Naive B cell (primary cell): ENCODE measurements at places on chromosomes 13 and 19.

DNA sequence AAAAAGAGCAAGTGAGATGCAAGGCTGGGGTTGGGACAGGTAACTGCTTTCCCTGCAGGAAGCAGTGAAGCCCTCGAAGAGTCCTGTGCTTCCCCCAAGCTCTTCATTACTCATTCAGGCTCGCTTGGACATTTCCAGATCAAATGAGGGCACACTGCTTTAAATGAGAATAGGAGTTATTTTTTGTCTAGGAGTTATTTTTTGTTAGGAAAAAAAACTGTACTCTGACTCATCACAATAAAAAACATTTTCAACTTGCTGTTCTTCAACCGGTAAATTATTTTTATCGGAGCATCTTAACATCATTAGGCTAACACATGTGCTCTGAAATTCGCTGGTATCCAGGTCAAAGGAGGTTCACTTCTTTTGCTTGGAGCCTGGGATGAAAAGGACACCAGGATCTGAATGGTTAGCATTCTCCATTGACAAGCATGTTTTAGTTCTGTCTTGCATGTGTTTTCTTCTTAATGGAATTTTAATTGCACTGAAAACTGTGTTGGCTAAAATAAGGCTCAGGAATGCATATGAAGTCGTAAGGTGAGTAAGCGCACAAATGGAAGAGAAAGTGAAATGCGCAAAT is 80.7 kb upstream of the STK24 start:
- no peak for DNase-seq

GRCh38 chr19:6476155-6476895 is 5.3 kb downstream of the DENND1C start:
- peak; percentile 40 for DNase-seq

DNA sequence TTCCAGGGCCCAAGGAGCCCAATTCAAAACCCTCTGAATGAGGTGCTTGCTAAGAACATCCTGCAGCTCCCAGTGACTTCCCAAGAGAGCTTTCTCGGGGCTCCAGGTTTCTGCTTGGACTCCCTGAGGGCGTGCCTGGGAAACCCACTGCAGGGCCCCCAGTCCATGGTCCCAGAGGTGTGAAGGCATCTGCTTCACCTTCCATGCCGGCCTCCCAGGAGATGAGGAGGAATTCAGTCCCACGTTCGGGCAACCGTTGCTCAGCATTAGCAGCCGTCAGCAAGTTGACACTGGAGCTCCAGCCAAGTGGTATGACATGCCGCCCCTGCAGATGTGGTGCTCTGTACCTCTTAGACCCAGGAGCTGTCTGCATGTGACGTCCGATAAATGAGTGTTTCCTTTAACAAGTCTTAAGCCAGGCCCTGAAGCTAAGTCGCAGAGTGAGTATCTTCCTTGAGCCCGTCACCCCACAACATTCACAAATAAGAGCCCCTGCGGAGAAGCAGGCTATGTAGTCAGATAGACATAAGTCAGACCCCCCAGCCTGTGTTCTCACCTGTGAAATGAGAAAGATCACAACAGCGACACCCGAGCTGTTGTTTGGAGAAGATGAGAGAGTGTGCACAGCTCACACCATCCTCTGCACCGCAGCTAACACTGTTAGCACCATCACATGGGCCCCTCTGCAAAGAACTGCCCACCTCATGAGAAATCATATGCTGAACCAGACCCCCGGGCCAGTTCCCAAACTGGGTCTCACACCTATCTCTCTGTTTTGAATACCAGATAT is 150.3 kb downstream of the KATNAL1 start:
- DNase-seq: no peak

- no peak for DNase-seq
These were observed 4.6 kb downstream of the CPAMD8 start for GRCh38 chr19:17021793-17022590.

GRCh38 chr13:20553311-20553710 is 13.6 kb upstream of the IFT88 start:
- DNase-seq: no peak

DNA sequence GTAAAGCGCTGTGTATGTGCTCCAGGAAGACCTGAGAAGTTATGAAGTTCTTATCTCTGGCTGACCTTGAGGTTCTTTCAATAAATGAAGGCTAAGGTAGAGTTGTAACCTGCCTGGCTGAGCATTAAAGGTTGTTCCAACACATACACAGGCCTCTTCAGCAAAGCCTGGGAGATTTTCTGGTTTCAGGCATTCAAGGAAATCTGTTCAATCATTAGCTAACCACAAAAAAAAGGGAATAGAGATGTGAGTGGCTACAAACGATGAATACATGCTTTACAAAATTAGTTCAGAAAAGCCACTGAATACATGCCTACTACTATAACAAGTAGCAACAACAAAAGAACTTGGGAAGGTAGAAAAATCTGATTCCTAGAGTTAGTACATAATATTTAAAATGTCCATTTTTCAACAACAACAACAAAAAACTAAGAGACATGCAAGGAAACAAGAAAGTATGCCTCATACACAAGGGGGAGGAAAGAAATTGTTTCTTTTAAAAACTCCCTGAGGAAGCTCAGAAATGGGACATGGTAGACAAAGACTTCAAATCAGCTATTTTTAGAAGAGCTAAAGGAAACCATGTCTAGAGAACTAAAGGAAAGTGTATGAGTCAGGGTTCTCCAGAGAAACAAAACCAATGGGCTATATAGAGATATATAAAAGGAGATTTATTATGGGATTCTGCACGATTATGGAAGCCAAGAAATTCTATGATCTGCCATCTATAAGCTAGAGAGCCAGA is 191.5 kb upstream of the IPO5 start:
- DNase-seq: no peak

DNA sequence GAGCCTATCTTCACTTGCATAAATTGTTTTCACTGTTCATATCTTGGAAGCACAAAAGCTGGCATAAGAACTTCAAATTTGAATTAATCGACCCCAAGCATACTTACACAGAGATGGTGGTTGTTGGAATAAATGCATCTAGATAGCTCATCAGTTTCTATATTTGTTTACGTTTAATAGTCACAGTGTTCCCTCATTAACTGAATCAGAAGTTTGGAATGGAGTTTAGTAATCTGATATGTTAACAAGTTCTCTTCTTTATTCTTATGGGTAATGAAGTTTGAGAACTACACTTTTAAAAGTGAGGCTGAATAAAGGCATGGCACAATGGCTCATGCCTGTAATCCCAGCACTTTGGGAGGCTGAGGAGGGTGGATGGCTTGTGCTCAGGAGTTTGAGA is 886.7 kb upstream of the PCDH20 start:
- no peak for DNase-seq

- DNase-seq: no peak
These were observed 2.6 kb upstream of the TIMM13 start for GRCh38 chr19:2429917-2430535.

DNA sequence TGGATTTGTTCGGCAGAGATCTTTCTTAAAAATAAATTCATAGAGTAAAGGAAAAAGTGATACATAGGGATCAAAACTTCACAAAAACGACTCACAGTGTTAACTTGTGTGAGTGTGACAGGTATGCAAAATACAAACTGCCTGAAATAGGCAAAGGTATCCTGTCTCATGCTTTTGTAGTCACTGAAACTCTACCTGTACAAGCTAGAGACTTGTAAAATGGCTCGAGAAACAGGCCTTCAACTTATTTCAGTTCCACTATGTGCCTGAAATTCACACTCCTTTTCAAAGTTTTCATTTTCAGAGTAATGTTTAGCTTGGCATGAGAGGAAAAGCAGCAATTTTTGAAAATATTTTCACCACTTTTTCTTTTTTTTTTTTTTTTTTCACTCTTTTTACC is 290.4 kb downstream of the DIAPH3 start:
- DNase-seq: no peak

DNA sequence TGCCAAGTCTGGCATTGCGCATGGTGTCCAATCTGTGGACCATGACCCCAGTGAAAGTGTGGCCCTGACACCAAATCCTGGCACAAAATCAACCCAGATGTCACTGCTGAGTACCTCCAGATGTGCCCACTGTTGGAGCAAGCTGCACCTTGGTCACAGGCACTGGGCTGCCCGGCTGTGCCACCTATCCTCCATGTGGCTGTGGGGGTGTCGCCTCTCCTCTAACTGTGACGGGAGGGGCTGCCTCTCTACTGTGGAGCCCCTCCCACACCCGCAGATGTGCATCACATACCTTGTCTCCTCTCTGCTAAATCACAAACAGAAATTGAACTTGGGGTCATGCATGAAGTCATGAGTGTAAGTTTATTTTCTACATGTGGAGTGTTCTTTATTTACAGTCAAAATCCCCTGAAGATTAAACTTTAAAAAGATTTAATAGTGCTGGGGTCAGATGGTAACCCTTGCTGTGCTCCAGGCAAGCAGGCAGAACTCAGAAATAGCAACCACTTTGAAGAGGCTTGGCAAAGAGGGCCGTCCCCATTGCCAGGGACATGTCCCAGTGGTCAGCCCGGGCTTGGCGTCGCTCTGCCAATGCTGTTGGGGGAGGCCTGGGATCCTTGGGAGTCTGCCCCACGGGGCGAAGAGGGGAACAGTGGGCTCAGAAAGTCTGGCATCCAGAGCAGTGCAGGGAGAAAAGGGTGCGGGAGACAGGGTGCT is 46.4 kb upstream of the ZNF536 start:
- DNase-seq: no peak

- DNase-seq: no peak
These were observed 5.4 kb downstream of the CD320 start for GRCh38 chr19:8302734-8303133.

DNA sequence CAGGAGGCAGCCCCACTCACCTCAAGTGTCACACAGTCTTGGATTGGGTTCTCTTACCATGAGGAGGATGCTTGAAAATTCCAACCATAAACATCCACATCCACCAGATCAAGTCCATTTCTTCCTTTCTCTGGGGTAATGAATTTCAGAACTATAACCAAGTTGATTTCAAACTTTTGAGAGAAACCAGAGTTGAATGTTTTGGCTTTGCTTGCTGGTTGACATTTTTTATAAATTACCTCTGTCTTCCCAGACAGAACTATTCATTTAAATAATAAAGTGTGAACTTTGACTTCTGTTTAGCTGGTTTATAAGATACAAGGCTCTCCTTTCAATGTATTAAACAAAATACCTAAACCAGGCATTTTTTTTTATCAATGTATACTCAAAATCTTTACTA is 550.7 kb downstream of the KCTD12 start:
- no peak for DNase-seq

DNA sequence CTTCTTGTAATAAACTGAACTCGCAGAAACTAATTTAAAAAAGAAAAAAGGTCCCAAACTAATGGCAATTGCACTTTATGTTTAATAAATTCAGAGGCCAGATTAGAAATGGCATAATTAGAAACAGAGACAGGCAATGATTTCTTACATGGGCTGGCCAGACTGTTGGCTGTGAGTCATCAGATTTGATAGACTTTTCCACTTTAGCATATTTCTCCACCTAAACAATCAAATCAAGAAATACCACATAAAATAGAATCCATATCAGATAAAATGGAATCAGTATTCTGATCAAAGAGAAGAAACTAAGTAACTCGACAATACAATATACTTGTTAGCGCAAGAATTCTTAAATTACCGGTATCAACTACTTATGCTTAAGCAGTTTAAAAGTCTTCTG is 29.0 kb downstream of the EXOSC8 start:
- DNase-seq: no peak

GRCh38 chr13:47190696-47191305 is 293.9 kb upstream of the HTR2A start:
- no peak for DNase-seq

DNA sequence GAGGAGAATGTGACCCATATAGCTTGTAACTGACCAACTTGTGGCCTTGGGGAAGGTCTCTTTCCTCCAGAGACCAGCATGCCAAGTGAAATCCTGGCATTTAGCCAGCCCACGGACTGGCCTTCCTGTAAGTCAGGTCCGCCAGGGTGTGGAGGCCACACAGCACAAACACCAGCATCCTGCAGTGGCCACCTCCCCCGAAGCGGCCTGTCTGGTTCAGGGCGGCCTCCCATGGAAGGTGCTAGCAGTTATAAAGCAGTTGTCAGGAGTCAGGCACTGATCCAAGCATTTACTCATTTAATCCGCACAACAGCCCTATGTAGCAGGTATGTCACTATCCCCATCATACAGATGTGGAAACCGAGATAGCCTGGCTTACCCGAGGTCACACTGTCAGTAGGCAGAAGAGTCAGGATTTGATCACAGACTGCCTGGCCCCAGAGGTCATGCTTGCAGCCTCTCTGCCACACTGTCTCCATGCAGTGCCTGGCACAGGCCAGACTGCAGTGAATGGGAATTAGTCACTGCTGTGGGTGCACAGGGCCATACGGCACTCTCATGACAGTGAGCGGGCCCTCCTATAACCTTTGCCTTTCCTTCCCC is 36.7 kb downstream of the CAPN12 start:
- DNase-seq: no peak

- DNase-seq: no peak
These were observed 583.0 kb upstream of the ATXN8OS start for GRCh38 chr13:69524459-69525150.

- no peak for DNase-seq
These were observed 211.5 kb downstream of the LMO7 start for GRCh38 chr13:75847588-75847987.

DNA sequence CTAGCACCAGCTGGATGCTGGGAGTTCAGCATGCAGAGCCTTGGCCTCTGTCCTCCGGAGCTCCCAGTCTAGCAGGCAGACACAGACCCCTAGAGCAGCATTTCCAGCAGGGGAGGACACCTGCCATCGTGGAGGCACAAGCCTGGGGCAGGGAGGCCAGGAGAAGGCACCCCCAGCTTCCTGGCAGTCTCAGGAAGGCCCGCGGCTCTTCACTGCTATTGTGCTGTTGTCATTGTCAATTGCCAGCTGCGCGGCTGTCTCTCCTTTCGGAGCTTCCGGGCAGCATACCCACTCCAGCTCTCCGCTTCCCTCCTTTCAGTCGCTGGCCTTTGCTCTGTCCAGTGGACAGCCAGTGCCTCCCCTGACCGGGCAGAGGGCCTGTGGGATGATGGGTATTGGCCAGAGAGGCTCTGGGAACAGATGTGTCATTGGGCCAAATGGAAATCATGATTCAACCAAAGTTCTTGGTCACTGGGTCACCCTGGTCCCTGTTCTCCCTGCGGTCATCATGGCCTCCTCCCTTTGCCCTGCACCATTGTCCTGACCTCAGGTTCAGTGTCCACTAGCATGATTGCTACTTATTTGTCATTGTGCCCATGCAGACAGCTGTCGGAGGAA is 93.0 kb downstream of the SLC7A1 start:
- DNase-seq: no peak

- no peak for DNase-seq
These were observed 1.6 kb upstream of the KLK10 start for GRCh38 chr19:51020988-51021651.

DNA sequence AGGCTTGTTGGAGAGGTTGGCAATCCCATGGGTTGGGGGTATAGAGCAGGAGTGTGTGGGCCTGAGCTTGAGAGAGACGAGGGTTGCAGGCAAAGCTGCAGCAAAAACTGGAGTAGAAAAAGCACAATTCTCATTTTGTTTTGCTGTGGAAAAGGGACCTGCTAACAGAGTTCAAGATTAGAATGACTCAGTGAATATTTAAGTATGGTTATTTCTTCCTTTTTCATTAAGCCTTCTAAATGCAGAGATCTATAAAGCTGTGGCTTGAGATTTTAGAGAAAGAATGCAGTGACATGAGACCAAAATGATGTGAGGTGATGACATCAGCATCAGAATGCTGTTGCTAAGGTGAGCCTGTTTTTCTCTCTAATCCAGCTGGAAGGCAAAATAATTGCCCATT is 10.8 kb upstream of the MBNL2 start:
- DNase-seq: no peak
